Endothelial cell (in vitro differentiated cells): ENCODE measurements at places on chromosomes 3 and 15. TPM values are rescaled to one million over a fixed set of nuclear protein-coding genes. Genes with fewer than 3 reads are reported as not detected.

- no peak for DNase-seq
Observed at GRCh38 chr15:52021128-52021671, 2.2 kb downstream of the MAPK6 start.

DNA sequence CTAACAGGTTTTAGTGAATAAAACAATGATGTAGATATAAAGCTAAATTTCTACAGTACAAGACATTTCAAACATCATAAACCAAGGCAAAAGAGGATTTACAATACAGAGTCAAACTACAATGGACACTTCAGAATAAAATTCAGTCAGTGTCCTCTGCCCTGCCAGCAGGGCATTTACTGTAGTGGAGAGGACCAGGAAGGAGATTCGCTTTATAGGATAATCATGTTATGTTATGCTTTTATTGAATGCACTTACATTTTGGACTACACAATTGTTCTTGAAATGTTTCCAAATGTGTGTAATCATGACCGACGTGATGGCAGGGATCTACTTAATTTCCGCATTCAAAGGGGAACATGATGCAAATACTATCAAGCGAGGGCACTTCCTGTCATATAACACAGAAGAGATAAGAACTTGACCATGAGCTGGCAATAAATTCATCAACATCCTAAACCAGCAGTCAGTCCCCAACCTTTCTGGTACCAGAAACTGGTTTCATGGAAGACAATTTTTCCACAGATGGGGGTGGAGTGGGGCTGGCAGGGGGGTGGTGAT is 925.6 kb downstream of the FHIT start:
- no peak for DNase-seq

GRCh38 chr15:78093242-78094020 is 1.1 kb downstream of the SH2D7 start:
- no peak for DNase-seq

Gene PHLDB2
- 47.8 TPM for total RNA-seq

Gene LINGO1
- total RNA-seq, result 18.8 TPM

Gene FEZF2
- not detected for total RNA-seq
